ENCODE measurements at places on chromosomes 3 and 15. TPM values are rescaled to one million over a fixed set of nuclear protein-coding genes. Genes with fewer than 3 reads are reported as not detected.
A peak's percentile ranks its signal among the peaks of the same experiment; 100 is the strongest.

Gene MYH15
- 0.52 TPM for total RNA-seq

Gene SAXO2
- 2.6 TPM for total RNA-seq

Gene NUP210
- 19.9 TPM for total RNA-seq

Gene WDR93
- total RNA-seq: 0.68 TPM

Gene PRTG
- 3.7 TPM for total RNA-seq

GRCh38 chr3:127413318-127413673 is 125.5 kb upstream of the PRR20G start:
- DNase-seq: no peak

DNA sequence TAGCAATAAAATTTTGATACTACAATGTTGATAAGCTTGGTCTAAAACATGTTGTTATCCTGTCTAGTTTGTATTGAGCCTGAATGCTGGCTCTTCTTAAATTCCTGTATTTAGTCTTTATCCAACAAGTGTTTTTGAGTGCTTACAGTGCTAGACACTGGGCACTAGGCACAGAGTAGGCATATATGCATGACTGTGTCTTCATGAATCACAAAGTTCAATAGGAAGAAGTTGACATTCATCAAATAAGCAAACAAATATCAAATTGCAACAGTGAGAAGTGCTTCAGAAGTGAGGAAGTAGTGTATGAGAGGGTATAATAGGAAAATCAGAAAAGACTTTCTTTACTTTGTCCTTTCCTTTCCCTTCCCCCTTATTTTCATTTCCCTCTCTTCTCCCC is 6.8 kb downstream of the CD96 start:
- DNase-seq: no peak

GRCh38 chr3:162738784-162739183 is 1242.2 kb downstream of the OTOL1 start:
- DNase-seq: no peak

- no peak for DNase-seq
Measured at GRCh38 chr3:125039131-125040100, 16.4 kb downstream of the HEG1 start.

DNA sequence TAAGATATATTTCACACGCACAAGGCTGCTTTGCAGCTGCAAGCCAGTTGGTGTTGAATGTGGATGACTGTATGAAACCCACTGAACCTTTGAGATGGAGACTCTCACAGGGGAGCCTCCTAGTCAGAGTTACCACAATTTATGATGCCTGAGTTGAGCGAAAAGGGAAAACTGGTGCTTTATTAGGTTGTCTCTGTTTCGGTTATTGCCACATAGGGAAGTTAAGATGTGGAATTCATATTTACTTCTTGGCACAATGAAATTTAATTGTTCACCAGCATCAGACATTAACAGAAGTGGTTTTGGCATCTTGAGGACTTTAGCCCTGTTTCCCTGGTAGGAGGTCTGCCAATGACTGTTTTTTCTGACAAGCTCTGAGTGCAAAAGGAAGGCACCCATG is 358.2 kb downstream of the SQOR start:
- no peak for DNase-seq

DNA sequence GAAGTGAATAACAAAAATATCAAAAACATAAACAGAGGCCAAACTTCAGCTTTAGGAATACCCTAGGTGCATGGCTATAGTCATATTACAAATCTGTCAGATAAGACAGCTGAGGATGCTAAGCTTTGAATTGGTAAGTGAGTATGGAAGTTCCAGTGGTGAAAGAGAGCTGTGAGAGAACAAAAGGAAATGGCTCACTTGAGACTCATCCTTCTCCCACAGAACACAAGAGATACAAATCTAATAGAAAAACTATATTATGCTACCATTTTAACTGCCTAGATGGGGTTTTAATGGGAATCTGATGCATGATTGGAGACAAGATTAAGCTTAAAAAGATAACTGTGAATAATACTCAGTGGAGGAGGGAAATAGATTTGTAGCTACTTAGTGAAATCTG is 21.5 kb upstream of the PEX5L start:
- no peak for DNase-seq

DNA sequence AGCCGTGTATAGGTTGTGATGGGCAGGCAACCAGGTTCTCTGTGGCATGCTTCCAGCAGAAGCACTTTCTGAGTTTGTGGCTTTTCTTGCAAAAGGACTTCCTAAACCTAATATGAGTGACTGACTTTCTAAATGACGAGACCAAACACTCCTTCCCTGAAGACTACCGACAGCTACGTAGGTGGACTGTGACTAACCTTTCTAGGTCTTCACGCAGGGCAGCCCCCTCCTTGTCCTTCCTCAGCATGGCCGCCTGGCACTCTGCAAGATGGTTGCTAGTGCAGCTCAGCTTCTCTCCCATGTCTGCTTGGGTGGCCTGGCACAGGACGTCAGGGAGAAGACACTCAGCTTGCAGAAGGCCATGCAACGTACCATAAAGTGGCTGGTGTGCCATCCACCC is 20.9 kb downstream of the CXCR6 start:
- DNase-seq: no peak

DNA sequence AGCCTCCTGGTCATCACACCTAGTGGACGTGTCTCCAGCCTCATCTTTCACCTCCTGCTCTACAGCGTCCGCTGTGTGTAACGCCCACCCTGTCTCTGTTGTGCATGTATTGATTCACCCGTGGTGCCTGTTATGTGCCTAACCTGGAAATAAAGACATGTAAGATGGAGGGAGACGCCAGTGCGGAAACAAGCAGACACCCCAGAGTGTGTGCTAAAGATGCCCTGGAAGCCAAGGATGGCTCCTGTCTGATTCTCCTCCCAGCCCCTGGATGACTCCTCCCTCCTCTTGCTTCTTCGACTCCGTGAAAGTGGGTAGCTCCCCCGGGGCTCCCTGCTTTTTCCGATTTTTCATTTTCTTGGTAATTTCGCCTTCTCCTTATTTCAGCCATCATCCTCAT is 241.8 kb downstream of the ADAMTS17 start:
- DNase-seq: no peak

GRCh38 chr3:95312650-95313049 is 1249.8 kb downstream of the NSUN3 start:
- DNase-seq: no peak

DNA sequence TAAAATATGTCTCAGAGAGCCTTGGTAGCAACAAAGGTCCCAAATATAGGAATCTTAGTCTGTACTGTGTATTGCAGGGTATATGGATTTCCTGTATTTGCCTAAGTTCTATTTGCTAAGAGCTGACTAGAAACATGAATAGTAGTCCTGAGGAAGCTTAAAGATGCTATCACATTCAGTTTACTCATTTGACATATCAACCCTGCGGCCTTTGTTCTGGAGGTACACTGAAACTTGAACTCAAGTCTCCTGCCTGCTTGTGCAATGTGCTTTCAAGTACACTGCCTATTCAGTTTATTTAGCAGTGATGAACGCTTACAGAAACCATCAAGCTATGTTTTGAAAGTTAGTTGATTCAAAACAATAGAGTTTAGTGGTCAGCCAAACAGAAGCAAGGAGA is 21.1 kb downstream of the IL1RAP start:
- DNase-seq: no peak

DNA sequence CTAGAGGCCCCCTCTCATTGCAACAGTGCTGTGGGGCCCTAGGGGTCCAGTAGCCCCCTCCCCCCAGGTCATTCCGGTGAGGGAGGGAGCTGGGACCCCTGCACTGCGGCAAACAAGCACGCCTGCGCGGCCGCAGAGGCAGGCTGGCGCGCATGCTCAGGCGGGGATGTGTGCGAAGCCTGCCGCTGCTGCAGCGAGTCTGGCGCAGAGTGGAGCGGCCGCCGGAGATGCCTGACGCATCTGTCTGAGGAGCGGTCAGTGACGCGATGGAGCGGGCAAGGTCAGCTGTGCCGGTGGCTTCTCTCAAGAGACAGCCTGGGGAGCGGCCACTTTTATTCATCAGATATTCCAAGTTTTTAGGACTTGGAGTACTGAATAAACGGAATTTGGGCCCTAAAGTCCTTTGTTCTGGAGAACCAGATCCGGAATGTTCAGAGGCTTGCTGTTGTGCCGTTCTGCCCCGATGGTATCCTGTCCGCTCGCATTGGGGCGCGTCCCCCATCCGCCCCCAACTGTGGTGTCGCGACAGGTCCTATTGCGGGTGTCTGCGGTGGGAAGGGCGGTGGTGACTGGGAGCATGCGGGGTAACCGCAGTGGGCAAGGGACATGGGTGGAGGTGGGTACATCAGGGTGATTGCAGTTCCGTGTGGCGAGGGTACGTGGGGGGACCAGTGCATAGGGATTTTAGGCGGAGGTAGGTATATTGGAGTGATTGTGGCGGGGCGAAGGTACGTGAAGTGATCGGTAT is at the start of the genes SNRPN and SNURF:
Gene SNRPN (plus strand): TSS at position 205 of the 748 bp plus-strand sequence. CDS start 19,467 bp downstream, outside the sequence.
Gene SNURF (plus strand): TSS at position 205 of the 748 bp plus-strand sequence. CDS start 62 bp downstream, at position 267.
- DNase-seq: peak; percentile 77

- no peak for DNase-seq
Measured at GRCh38 chr15:95087253-95087609, 855.9 kb downstream of the MCTP2 start.

GRCh38 chr3:9622438-9622837 is 26.9 kb upstream of the MTMR14 start:
- no peak for DNase-seq

GRCh38 chr3:129440618-129441190 is 680 bp downstream of the IFT122 start:
- no peak for DNase-seq

- DNase-seq: no peak
Measured at GRCh38 chr3:71846185-71846584, 61.2 kb upstream of the PROK2 start.

DNA sequence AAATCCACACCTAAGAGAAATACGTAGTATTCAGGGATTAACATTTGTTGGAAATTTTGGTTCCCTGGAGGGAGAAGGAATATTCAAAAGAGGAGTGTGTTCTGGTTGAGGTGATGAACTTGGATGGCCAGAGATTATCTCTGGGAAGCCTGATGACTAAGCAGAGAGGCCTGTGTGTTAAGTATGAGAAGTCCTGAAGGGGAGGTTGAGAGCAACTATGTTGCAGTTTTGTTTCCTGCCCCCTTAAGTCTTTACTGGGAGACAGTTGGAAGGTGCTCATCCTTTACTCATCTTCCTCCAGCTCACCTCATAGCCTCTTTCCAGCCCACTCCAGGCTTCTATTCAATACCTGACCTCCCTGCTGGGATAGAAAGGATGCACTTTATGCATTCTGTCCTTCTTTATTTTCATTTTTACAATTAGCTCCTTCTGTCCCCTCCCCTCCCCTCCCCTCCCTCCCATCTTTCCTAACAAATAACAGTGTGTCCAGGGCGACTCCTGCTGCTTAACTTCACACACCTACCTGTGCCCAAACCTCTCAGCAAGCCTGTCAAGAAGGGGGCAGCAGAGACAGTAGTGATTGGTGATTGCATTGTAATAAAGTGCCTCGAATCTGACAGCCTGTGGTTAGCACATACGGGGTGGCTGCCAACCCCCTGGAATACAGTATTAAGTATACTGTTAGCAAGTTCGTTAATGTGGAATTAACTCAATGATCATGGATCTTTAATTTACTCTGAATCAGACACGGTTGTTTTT is 11.9 kb downstream of the RAP2B start:
- DNase-seq: no peak

GRCh38 chr3:160564949-160565441 is 376 bp downstream of the KPNA4 start:
- DNase-seq: peak; percentile 66

DNA sequence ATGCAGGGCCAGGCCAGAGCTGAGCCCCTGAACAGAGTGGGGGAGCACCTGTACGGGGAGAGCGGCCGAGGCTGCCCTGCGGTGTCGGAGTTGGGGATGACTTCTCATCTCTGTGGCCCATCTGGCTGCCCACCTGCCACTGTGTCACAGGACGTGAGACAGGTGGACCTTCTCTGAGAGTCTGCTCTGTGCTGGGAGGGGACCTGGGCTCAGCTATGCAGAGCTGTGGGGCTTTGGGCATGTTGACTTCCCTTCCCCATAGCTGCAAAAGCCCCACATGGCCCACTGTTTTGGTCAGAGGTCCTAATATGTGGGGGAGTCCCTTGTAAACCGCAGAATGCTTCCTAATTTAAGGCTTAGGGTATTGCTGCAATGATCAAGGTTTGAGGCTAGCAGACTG is 68.0 kb upstream of the TRPM1 start:
- DNase-seq: no peak

Measured in ureter (tissue), 1 donor.